ENCODE measurements at places on chromosomes 6 and 20.

DNA sequence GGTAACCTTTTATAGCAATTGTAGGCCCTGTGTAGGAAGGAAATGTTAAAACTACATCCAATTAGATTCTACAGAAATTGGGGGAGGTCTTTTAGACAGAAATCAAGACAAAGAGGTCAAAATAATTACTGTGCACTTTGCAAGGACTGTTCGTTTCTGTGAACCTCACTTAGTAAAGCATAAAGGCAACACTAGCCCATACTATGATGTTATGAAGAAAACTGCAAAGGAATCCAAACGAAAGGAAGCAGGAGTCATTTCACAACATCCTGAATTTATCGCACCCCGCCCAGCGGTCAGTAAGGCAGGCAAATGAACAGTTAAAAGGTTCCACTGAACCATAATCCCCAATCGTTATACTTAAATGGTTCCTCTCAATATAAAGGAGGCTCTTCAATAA, 429.5 kb upstream of the ARID1B start:
- no peak for DNase-seq

GRCh38 chr6:151290877-151291721, 51.3 kb downstream of the AKAP12 start:
- DNase-seq: no peak

DNA sequence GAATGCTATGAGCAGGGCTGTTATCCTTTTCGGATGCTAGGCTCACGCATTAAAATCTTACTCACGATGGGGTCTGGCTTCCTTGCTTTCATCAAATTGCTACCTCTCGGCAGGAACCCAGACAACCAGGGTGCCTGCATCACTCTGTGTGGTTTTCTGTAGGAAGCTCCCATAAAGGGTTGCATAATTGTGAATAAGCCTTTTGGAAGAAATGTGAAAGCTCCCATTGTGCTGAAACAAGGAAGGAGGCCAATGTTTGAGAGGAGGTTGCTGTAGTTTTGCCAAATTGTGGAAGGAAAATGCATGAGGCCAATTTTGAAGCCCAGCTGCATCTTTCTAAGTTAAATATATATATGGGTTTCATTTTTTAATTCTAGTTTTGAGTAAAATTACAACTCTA, 615.5 kb downstream of the C6orf118 start:
- DNase-seq: no peak

DNA sequence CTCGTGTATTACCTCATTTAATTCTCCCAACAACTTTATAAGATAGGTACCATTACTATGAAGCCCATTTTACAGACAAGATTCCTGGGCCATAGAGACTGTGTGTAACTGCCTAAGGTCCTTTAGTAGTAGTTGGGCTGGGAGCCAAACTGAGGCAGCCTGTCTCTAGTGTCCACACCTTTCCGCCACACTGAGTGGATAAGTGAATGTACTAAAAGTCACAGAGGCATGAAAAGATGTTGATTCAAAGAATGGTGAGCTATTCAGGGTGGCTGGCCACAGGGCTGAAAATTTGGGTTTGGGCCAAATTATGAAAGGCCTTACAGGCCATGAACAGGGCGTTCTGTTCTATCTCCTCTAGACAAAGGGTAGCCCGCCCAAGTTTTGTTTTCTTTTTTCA, 11.0 kb downstream of the CD24 start:
- no peak for DNase-seq

DNA sequence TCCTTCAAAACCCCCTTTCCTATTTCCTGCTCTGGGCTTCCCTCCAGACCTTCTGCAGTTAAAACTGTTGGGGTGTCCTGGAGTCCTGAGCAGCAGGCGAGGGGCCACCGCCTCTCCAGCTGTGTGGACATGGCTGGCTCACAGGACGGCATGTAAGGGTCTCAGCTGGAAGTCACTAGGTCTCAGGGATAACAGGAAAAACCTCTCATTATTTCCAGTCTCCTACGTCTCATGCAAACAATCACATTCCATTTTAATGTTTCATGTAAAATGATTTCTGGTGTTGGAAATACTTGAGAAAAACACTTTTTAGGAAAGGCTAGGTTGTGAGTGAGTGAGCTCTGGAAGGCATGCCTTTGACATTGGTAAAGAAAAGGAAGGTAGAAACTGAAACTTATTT, 158.7 kb downstream of the SCML4 start:
- DNase-seq: no peak

- DNase-seq: no peak
Observed at GRCh38 chr6:26561533-26562466, 23.6 kb downstream of the HMGN4 start.

DNA sequence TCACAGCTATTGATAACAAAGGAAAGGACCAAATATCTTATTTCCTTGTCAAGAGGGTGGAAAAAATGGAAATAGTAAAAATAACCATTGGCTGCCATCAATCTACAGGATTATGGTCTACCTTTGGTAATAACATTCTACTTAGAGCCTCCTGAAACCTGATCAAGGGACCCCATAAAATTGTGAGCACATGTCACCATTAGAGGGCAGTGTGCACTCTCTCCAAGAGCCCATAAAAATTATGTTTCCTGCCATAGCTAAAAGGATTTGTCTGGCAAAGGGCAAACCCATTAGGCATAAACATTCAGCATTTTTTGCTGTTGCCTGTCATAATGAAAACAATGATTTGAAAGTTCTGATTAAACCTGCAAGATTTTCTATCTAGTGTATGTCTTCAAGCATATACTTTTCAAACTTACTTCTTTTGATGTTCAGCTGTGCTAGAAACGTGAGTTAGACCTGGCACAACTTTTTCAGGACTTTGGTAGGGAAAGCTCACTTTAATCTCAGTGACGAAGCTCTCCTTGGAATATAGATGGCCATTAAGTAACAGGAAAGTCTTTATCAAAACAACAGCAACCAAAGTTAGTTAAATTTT, 120.7 kb upstream of the ZFP64 start:
- DNase-seq: peak; percentile 68

GRCh38 chr6:132954936-132955335, 140.6 kb downstream of the RPS12 start:
- DNase-seq: peak; percentile 17

GRCh38 chr20:32482442-32483261, 102.5 kb downstream of the NOL4L start:
- DNase-seq: peak; percentile 8

GRCh38 chr6:75230484-75231325, 12.9 kb downstream of the COX7A2 start:
- no peak for DNase-seq

DNA sequence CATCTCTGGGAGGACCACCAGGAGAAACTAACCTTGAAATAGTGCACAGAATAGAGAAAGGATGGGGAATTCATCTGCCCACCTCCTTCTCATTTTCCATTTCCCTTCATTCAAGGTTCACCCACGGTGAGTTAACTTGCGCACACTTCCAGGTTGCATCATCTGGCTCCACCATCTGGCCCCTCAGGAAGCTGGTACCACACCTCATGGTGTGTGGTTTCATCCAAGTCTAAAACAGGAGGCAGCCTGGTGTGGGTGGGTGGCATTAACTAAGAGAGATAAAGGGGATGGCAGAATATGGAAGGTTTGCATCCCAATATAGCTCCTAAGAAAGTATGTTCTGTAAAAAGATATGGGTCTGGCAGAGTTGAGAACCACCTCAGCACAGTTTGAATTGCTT, 3.8 kb downstream of the ZNF334 start:
- no peak for DNase-seq

- DNase-seq: peak; percentile 44
Observed at GRCh38 chr20:10427060-10427692, 6.8 kb downstream of the MKKS start.

DNA sequence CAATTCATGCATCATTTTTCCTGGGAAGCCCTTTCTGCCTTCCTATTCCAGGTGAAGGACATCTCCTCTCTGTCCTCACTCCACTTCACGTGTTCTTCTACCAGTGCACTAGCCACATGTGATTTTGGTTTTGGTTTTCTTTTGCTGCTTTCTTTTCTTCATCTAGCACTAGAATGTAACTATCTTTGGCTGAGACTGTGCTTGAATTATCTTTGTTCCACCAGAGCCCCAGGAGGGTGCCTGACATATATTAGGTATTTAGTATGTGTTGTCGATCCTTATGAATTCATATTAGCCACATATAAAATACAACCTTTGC, 79.9 kb downstream of the VGLL2 start:
- DNase-seq: no peak

- DNase-seq: no peak
Observed at GRCh38 chr6:113184291-113184690, 672.9 kb upstream of the MARCKS start.

GRCh38 chr6:141041596-141042087, 1091.1 kb upstream of the GJE1 start:
- DNase-seq: no peak

GRCh38 chr6:17741507-17741906, 34.8 kb upstream of the NUP153 start:
- DNase-seq: no peak

GRCh38 chr20:50589548-50590347, 79.6 kb downstream of the PTPN1 start:
- DNase-seq: no peak

- peak; percentile 59 for DNase-seq
Observed at GRCh38 chr6:144581812-144582537, 296.8 kb downstream of the UTRN start.

- DNase-seq: no peak
Observed at GRCh38 chr20:36478137-36478905, 63.0 kb upstream of the MYL9 start.

DNA sequence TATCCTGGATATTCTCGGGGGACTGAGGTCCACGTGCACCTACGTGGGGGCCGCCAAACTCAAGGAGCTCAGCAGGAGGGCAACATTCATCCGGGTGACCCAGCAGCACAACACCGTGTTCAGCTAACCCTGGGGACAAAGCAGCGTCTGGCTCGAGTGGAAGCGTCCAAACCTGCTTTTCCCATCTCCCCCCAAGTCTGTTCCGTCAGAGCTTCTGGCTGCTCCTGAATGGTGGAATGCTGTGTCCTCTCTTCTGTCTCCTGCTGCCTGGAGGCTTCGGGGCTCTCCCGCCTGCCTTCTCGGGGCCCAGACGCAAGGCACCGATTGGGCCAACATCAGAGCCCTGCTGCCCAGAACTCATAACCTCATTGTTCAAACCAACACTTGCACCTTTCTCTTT, 56.7 kb downstream of the GMPR start:
- no peak for DNase-seq
